ENCODE measurements at places on chromosomes 4 and X.

GRCh38 chrX:128728943-128729342, 676.7 kb upstream of the ACTRT1 start:
- DNase-seq, result peak; percentile 16

- DNase-seq, result no peak
Measured at GRCh38 chr4:34516524-34516923, 1727.8 kb downstream of the ARAP2 start.

DNA sequence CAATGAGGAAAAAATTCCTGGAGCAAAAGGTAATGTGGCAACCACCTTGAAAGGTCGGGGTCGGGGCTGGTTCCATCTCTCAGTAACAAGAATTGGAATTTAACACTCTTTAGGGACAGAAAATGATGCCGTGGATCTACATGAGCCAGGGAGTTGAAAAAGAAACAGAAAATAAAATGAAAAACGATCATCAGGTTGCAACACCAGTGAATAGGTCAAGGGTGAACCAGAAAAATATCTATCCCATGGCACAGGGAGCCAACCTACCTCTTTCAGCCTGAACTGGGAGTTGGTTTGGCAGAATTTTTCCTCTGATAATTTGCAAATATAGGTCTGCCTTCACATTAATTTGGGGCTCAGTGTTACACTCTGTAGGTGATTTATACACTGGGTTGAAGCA, 93.7 kb downstream of the C4orf33 start:
- DNase-seq, result no peak

GRCh38 chr4:185210102-185210981, 944 bp downstream of the SNX25 start:
- DNase-seq, result no peak

DNA sequence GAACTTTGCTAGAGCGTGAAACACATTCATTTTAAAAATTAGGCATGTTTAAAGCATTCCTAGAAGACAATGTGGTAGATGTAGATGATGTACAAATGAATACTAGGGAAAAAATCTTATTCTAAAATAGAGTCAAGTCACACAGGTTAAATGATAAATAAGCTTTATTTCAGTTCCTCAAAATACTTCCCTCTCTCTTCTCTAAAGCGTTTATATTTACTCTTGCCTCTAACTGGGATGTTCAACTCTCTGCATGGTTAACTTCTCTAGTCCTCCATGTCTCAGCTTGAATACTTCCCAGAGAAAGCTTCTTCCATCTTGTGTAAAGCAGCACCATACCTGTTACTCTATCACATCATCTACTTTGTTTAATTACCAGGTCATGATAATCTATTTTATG, 30.9 kb upstream of the GLRA3 start:
- DNase-seq, result no peak

DNA sequence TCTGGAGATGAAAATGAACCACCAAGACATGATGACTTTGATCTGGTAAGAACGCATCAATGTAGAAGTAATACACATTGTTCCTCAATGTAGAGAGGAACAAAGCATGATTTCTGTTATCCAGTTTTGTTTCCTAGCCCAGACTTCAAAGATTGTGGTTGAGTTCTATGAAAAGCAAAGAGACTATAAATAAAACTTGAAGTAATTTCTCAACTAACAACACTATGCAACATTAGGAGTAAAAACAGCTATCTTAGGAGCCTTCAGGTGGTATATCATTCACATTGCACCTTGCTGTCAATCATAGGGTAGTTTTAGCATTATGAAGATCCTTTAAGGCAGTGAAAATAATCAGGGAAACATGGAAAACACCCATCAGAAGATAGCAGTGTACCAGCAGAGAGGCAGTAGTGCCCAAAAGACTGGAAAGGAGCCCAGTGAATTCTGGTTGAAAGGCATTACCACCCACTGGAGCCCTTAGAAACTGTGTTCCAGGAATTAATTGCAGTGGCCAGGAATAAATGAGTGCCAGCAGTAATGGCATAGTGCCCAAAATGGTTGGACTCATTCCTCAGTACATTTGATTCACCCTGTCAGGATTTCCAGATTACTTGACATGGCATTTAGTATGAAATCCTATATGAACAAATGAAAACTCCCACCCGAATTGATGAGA, 300.7 kb upstream of the CXXC4 start:
- DNase-seq, result no peak

DNA sequence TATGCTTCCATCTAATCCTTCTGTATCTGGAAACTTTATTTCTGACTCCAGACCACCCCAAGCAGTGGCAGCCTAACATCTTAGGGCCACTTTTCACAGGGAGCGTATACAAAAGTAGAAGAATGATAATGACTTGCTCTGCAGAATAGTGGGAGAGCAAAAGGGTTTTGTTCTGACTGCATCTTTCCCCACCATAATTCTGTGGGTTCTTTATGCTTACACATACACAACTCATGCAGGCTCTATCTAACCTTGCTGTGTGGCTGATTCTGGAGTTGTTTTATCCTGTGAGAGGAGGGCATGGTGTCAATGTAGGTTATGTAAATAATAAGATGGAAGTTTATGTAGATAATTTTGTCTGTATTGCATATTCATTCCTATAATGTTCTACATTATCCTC, 42.4 kb upstream of the NDNF start:
- DNase-seq, result no peak

- DNase-seq, result no peak
Measured at GRCh38 chr4:26330946-26331345, 10.1 kb downstream of the RBPJ start.

GRCh38 chrX:124421898-124422655, 75.7 kb downstream of the SH2D1A start:
- DNase-seq, result no peak

DNA sequence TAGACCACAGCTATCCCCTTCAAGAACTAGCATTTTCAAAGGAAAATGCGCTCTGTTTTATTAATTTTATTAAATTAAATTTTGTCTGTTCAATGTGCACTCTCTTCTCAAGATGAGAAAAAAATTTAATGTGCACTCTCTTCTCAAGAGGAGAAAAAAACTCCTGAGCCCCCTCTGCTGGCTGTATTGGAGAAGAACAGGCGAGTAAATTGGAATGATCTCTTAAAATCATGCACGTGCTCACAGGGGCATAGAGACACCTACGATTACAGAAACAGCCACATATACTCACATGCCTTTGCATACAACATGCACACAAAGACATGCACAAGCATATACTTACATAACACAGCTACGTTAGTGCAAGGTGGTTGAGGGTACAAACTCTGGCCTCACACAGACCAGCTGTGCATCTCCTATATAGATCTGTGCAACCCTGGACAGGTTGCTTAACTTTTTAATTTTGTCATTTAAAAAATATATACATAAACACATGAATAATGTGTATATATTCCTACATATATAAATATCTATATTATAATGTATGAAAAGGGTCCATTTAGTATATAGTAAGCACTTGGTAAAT, 176.2 kb upstream of the CXorf66 start:
- peak; percentile 15 for DNase-seq

- DNase-seq, result no peak
Measured at GRCh38 chrX:11781734-11782370, 23.8 kb downstream of the MSL3 start.

GRCh38 chr4:45527160-45527559, 596.7 kb downstream of the GABRG1 start:
- DNase-seq, result no peak

- no peak for DNase-seq
Measured at GRCh38 chr4:183200453-183200852, 101.4 kb downstream of the WWC2 start.

DNA sequence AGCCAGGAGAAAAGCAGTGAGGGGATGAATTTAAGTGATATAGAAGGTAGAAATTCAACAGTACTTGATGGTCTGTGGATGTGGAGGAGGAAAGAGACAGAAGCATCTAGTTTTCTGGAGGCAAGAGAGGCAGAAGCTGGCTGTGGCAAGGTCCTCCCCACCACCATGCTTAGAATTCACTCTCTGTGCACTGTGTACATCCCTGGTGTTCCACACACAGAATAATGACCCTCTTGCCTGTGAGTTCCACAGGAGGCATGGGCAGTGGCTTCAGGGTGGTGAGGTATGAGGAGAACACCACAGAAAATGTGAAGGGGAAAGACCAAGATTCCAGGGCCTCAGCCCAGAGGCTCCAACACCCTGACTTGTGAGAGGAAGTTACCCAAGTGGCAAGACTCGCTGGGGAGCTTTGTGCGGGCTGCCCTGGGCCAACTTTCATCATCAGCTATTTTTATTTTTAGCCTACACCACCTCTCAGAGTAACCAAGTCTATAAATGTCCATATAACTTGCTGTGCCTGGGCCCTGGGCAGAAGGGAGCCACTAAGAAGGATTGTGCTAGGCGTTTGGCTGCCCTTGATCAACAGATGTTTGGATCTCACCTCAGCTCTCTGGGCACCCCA, 7.8 kb upstream of the INTS6L start:
- DNase-seq, result no peak

- no peak for DNase-seq
Measured at GRCh38 chr4:104906276-104906675, 240.4 kb upstream of the TET2 start.

- no peak for DNase-seq
Measured at GRCh38 chrX:106170318-106170717, 2.2 kb downstream of the PWWP3B start.

- DNase-seq, result no peak
Measured at GRCh38 chrX:50594788-50595187, 124.2 kb upstream of the DGKK start.

DNA sequence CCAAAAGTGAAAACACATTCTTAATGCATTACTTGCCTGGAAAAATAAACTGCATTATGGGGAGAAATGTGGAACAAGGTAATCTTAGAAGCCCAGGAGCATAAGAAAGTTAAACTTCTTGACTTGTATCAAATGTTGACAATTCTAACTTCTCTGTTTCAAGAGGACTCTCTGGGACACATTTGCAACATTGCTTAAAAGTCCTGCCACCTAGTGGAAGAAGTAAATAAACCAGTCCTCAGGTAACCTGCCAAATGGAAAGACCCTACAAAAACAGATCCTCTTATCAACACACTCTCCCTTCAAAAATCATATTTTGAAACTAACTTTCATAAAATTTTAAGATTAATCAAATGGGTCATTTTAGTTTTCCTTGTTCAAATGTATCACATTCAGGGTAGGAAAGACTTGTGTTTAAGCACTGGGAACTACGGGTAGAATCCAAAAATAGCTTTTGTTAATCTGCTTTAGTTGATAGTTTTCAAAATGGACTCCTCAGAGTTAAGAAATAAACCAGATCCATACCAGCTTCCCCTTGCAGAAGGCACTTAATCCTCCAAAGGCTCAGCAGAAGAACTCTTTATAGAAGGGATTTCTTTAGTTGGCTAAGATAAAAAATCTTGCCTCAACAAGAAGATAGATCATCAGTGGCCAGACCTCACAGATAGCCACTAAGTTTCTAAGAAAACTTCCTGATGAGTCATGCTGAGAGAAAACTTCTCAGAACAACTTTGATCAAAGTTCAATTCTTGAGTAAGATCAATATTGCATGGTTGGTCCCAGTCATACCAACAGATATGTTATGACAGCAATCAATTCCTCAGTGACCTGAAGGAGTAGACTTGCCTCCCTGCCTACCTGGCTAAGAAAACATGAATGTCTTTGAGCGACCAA, 141.7 kb downstream of the HHIP start:
- DNase-seq, result peak; percentile 0

GRCh38 chrX:47573341-47574075, 8.7 kb upstream of the TIMP1 start:
- no peak for DNase-seq

Data from NCI-H1417 treated with DMSO at 0.1 percent for 48 hours (cell line).